ENCODE measurements at places on chromosomes 16 and 17.
A peak's percentile ranks its signal among the peaks of the same experiment; 100 is the strongest.

DNA sequence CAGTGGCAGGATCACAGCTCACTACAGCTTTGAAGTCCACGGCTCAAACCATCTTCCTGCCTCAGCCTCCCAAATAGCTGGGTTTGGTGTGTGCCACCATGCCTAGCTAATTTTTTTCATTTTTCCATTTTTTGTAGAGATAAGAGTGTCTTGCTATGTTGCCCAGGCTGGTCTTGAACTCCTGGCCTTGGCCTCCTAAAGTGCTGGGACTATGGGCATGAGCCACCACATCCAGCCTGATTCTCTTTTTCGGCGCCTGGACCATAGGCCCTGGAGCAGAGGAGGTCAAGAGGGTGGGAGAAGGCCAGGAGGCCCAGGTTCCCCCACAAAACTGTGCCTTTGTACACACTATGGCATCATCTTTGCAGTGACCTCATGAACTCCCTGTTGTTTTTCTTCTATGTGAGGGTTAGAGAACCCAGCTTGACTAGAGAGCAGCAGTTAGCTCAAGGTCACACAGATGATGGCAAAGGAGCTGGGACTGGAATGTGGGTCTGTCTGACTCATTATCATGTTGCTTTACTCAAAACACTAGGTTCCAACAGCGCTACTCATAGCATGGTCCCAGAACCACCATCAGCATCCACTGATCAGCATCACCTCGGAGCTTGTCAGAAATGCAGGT, 16.3 kb downstream of the SCN4A start:
- no peak for DNase-seq

- DNase-seq: no peak
Observed at GRCh38 chr16:25512041-25512440, 179.7 kb upstream of the HS3ST4 start.

GRCh38 chr17:51155416-51155815, 2.1 kb downstream of the NME1 start:
- no peak for DNase-seq

GRCh38 chr16:89828870-89829629, 775 bp downstream of the SPIRE2 start:
- no peak for DNase-seq

DNA sequence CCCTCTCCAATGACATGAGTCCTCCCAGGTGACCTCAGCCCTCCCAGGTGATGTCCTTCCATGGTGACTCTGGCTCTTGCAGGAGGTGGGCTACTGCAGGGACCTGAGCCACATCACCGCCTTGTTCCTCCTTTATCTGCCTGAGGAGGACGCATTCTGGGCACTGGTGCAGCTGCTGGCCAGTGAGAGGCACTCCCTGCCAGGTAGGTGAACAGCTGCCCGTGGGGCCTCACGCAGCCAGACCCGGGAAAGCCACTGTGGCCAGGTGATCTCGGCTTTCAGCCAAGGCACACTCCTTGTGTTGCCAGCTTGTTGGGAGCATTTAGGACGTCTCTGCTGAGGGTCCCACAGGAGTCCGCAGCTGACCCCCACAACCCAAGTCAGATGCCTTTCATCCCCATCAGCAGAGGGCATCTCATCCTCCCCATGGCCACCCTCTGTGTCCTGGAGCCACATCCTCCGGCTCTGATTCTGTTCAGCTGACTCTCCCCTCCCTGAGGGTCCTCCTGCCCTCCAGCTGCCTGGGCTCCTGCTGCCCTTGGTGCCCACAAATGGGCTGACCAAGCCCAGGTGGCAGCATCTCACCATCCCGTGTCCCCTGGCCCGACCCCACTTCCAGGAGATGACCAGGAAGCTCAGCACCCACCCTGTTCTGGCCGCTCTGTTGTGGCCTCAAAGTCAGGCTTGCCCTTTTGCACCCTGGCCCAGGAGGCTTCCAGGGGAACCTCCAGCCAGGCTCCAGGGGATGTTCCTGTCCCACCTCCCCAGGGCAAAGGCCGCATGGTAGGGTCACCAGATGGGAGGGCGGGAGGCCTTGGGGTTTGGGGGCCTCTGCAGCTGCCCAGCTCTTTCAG, 20.1 kb downstream of the USP6 start:
- DNase-seq: no peak

DNA sequence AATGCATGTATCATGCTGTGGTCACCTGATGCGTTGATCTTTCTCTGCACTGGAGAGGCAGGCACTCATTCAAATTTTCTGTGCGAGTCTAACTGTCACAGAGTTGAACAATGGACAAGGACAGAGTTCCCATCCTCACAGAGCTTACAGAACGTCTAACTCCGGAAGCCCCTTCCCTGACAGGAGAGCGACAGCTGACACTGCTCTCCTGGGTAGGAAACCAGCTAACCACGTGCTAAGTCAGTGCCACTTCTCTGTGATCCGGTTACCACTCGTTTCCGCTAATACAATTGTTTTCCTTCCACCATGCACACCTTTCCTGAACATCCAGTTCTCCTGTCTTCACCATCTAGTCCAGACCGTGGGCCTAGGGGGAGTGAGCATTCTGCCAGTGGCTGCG, 11.3 kb downstream of the KLHDC4 start:
- DNase-seq: no peak

DNA sequence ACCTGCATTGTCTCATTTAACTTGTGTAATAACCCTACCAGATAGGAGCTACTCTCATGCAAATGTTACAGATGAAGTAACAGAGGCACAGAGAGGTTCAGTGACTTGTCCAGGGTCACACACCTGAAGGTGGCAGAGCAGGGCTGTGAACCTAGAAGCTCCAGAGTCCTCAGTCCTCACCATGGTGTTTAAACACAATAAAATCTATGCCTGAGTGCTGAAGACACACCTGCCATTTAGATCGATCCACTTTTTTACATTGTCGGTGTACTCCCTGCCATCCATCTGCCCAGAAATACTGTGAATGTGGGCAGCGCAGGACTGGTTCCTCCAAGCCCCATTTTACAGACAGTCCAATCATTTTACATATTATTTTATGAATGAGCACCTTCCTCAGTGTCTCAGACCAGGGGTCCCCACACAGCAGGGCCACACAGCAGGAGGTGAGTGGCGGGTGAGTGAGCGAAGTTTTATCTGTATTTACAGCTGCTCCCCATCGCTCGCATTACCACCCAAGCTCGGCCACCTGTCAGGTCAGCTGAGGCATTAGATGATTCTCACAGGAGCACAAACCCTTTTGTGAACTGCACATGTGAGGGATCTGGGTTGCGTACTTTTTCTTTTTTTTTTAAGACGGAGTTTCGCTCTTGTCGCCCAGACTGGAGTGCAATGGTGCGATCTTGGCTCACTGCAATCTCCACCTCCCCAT, 5.6 kb downstream of the IL4R start:
- no peak for DNase-seq

- no peak for DNase-seq
Observed at GRCh38 chr17:55266051-55266957, 1.5 kb downstream of the HLF start.

DNA sequence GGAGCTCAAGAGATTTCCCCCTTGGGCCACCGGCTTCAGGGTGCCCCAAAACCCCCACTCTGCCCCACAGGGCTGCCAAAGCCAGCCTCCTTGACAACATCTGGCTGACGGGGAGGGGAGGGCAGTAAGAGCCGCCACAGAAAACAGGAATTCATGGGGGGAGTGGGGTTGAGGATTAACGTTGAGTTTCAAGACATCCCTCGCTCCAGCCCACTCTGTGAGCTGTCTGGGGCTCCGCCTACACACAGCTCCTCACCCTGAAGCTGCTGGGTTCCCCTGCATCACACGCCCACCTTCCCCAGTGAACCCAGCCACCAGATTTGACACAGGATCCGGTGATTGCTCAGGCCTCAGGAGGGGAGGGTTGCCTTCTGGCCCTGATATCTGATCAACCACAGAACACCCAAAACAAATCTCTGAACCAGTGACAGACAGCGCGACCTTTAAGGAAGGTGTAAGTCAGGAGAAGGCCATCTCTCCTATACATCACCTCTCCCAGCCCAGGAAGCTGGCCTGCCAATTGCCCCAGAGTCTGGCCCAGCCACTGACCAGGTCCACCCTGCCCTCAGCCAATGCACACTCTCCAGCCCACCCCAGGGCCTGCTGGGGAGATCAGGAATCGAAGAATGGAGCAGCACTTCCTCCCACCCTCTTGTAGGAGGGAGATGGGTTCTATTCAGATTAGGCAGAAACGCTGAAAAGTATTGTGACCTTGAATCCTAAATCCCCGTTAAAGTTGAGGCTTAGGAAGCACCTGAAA, 132.1 kb downstream of the CLEC16A start:
- DNase-seq: peak; percentile 94

DNA sequence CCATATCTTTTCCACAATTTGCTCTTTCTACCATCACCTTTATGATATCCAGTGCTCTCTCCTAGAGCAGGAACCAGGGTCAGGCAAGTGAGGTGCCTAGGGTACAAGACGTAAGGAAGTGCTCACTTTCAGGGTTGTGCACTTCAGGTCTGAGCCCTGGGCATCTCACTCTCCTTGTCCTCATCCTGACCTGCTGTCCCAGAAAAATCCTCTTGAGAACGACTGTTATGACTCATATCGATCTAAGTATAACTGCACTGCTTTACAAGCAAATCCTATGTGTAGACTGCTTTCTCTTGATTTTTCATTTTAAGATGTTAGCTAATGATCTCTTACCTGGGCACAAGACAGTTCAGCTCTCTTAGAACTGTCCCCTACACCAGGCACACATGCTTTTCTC, 100.1 kb downstream of the TMEM100 start:
- no peak for DNase-seq

DNA sequence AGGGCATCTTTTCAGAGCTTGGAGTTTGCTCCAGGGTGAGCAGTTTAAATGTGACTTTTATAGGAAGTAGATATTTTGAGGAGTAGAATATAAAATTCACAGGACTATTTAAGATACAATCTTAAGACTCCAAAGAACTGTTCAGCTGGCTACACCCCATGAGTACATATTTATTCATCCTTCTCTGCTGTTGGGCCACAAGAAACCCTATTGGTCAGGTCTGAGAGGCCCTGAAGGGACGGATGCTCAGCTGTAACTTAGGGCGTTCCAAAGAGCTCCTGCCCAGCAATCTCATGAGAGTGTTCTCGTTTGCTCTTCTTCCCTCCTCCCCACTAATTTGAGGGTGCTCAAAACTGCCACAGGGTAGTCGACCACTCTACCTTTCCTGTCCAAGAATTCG, 7.3 kb downstream of the ST6GALNAC2 start:
- DNase-seq: no peak

- DNase-seq: no peak
Observed at GRCh38 chr17:81843713-81844326, 9.0 kb upstream of the PPP1R27 start.

- DNase-seq: no peak
Observed at GRCh38 chr16:11170201-11170600, 85.8 kb downstream of the SOCS1 start.

DNA sequence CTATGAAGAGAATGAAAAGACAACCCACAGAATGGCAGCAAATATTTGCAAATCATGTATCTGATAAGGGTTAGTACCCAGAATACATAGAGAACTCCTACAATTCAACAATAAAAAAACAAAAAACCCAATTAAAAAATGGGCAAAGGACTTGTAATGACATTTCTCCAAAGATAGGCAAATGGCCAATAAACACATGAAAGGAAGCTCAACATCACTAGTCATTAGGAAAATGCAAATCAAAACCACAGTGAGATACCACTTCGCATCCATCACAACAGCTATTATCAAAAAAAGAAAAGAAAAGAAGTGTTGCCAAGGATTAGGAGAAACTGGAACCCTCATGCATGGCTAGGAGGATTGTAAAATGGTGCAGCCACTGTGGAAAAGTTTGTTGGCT, 45.1 kb upstream of the ARL6IP1 start:
- DNase-seq: no peak

- no peak for DNase-seq
Observed at GRCh38 chr17:8557176-8557806, 73.2 kb downstream of the MYH10 start.

DNA sequence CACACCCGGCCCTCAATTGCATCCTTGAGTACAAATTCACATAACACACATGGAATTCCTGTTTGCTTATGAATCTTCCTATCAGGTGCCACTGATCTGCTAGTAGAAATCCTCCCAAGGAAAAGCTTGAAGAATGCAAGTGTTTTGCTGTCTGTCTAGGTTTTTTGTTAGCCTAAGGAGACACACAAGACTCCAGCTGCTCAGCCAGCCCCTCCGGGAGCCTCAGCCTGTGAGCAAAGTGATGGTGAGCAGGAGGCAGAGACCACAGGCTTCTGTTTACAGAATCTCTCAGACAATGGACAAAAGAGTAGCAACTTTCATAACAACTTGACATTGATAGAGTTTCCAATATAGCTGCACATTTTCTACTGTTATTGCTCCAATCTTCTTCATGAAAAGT, 18.4 kb upstream of the PRKCA start:
- DNase-seq: no peak

GRCh38 chr17:11742886-11743285, 144.6 kb downstream of the DNAH9 start:
- DNase-seq: no peak

DNA sequence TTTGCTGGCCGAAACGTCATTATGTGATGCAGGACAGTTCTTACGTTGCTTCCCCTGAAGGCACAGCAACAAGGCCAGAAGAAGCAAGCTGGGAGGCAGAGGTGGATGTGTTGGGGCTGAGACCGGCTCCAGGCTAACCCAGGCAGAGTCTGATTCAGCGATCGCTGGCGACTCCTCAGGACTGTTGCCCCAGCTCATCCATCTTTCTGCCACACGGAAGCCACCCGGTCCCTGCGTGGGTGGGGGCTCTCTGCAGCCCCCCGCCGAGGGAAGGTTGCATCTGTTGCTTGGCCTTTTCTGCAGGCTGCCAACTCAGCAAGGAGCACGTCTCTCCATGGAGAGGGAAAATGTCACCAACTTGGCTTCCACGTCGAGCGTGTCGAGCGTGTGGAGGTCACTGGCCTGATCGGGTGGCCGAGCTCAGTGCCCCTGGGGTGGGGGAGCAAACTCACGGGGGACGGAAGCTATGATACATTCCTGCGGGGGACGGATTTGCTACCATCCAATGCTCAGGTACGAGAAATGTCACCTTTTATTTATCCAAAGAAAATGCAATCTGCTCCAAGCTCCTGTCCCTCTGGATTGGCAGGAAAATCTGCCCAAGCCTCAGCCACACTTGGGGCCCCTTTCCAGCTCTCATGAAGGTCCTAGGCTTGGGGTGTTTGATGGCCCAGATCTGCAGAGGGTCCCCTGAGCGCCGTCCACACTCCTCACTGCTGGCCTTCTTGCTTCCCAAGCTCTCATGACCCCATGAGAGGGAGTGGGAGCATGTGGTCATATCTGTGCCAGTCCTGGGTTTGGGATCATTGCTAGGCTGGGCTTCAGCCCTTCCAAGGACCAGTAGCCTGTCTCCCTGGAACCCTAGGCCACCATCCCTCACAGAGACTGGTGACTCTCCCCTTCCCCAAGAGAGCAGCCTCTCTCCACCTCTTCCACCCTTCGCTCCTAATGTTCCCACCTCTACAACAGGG, 69.4 kb downstream of the RPH3AL start:
- DNase-seq: no peak
